Spleen (tissue), 13 donors: ENCODE measurements at places on chromosomes 12 and 14. TPM values are rescaled to one million over a fixed set of nuclear protein-coding genes. Genes with fewer than 3 reads are reported as not detected.

SLCO1A2 gene
- polyA plus RNA-seq, result 0.12 TPM

DNA sequence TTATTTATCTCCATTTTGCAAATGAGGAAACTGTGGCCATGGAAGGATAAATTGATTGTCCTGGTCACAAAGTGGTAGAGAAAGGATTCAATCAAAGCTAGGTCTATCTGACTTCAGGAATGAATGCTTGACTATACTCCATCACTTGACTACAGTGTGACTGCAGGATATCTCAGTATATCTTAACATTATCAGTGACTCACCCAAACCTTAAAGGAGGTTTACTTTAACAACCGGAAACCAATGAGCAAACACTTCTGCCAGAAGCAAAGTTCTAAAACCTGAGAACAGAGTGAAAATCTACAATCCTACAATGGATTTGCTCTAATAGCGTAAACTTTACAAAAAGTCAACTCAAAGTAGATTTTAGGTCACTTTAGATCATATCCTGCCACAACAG lies 277.0 kb downstream of the CEP128 start:
- no peaks in the 10 kb centered on the region for H3K36me3 ChIP-seq
- no peak overlapping the region for H3K27ac ChIP-seq
- DNase-seq, result no peak
- no peaks in the 10 kb centered on the region for H3K27me3 ChIP-seq
- H3K4me3 ChIP-seq, result no peak overlapping the region
- no peaks in the 10 kb centered on the region for H3K4me1 ChIP-seq

DNA sequence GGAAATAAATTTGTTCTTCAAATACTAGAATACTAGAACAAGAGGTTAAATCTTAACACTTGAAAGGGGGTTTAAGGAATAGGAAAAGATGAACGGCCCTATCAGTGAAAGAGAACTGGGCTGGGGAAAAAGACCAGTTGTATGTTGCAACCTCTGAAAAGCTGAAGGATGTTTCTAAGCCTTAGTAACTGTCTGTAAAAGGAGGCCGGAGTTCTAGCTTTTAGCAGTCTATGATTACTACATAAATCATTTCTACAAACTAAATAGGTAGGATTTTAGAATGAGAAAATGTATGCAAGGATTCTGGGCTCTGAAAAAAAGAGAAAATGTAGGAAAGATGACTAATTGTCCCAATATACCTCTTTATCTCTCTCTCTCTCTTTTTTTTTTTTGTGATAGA lies 4.9 kb downstream of the CERS5 start:
- peaks cover 9% of the 10 kb centered on the region for H3K4me1 ChIP-seq
- no peaks in the 10 kb centered on the region for H3K27me3 ChIP-seq
- H3K27ac ChIP-seq, result no peak overlapping the region
- no peaks in the 10 kb centered on the region for H3K36me3 ChIP-seq
- no peak for DNase-seq

GPRC5A gene
- 0.09 TPM for polyA plus RNA-seq

MSRB3 gene
- 4.5 TPM for polyA plus RNA-seq

HOXC9 gene
- polyA plus RNA-seq, result not detected

DNA sequence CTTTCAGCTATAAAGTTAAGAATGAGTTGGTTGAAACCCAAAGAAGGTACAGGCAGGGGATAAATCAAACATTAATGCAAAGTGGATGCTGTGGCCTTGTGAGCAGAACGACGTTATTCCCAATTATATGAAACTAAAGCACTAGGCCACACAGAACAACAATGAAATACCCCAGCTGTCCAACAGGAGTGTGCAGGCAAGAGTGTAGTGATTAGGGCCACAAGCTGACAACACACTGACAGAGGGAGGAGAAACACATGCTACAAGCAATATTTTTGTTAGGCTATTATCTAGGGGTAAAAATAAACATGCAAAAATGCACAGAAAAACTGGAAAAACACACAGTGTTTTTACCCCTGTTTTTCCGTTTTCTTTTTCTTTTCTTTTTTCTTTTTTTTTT lies 15.0 kb downstream of the MAP3K9 start:
- peaks cover 17% of the 10 kb centered on the region for H3K36me3 ChIP-seq
- DNase-seq, result no peak
- H3K4me1 ChIP-seq, result no peaks in the 10 kb centered on the region
- H3K27me3 ChIP-seq, result no peaks in the 10 kb centered on the region

MYH6 gene
- 0.35 TPM for polyA plus RNA-seq

DNA sequence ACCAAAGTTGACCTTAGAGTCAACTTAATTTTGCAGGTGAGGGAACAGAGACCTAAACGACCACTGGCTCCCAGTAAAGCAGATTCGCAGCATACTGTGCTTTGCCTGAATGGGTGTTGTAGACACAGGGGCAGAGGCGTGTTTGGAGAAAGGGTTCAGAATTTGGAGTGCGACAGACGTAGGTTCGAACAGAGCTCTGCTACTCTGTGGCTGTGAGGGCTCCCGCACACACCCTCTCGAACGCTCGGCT lies 243 bp upstream of the TOMM20L start:
- no peak for DNase-seq
- H3K27ac ChIP-seq, result peak overlapping the region; percentile 80
- H3K4me3 ChIP-seq, result peak overlapping the region; percentile 44
- H3K27me3 ChIP-seq, result no peaks in the 10 kb centered on the region
